Nasal cavity respiratory epithelium epithelial cell of viscerocranial mucosa (primary cell): ENCODE measurements at places on chromosomes 5 and 9. TPM values are rescaled to one million over a fixed set of nuclear protein-coding genes. Genes with fewer than 3 reads are reported as not detected.

Gene FOXI1
- total RNA-seq: not detected in 2 replicates

Gene PRRX2
- under 0.01 and 0.14 TPM in 2 replicates for total RNA-seq

Gene CCL27
- total RNA-seq: 0.21 and 0.34 TPM in 2 replicates

Gene ISL1
- total RNA-seq: 1.6 and 3.8 TPM in 2 replicates

Gene BRINP1
- 0.34 and 14.4 TPM in 2 replicates for total RNA-seq

Gene PCDHB14
- 0.34 and 1.7 TPM in 2 replicates for total RNA-seq

Gene KIF12
- total RNA-seq: under 0.01 and 0.78 TPM in 2 replicates

Gene C5orf52
- total RNA-seq: not detected in 2 replicates

Gene SOX30
- under 0.01 TPM in 1 of 2 replicates, not detected in the other for total RNA-seq

Gene IL5
- not detected in 2 replicates for total RNA-seq

Gene ZDHHC11B
- total RNA-seq: under 0.01 and 0.14 TPM in 2 replicates

Gene CYSRT1
- 1.6 and 3.8 TPM in 2 replicates for total RNA-seq

Gene MSX2
- total RNA-seq: 0.21 and 1.7 TPM in 2 replicates

Gene DMRTA1
- total RNA-seq: 5.5 and 6.5 TPM in 2 replicates

Gene PHF24
- 0.14 and 0.68 TPM in 2 replicates for total RNA-seq

Gene NMUR2
- total RNA-seq: not detected in 2 replicates

Gene SEC24A
- total RNA-seq: 17.4 and 27.1 TPM in 2 replicates

Gene MED7
- 9.6 and 9.7 TPM in 2 replicates for total RNA-seq

Gene NIPAL4
- 15.0 and 39.0 TPM in 2 replicates for total RNA-seq

Gene TNFSF15
- 0.34 and 2.8 TPM in 2 replicates for total RNA-seq

Gene ECSCR
- not detected in 2 replicates for total RNA-seq

Gene CCDC192
- total RNA-seq: not detected in 2 replicates

Gene PFN3
- total RNA-seq: not detected in 2 replicates

Gene DAB2IP
- 10.3 and 41.1 TPM in 2 replicates for total RNA-seq

Gene SPATA24
- 4.1 and 4.4 TPM in 2 replicates for total RNA-seq

Gene C9orf152
- total RNA-seq: under 0.01 and 0.07 TPM in 2 replicates

Gene ACOT12
- total RNA-seq: 0.07 TPM in 1 of 2 replicates, not detected in the other

Gene ADGRD2
- total RNA-seq: 0.07 and 0.34 TPM in 2 replicates

Gene FBXL17
- total RNA-seq: 10.9 and 20.6 TPM in 2 replicates

Gene PPIC
- total RNA-seq: 40.7 and 70.0 TPM in 2 replicates

Gene TAF11L5
- total RNA-seq: not detected in 2 replicates

Gene CHSY3
- total RNA-seq: under 0.01 and 0.21 TPM in 2 replicates

Gene LCN2
- total RNA-seq: 49.6 and 128 TPM in 2 replicates

Gene GABBR2
- under 0.01 TPM in 2 replicates for total RNA-seq

Gene PSMD5
- 25.1 and 29.0 TPM in 2 replicates for total RNA-seq

Gene TYRP1
- not detected in 2 replicates for total RNA-seq

Gene PCDHGA7
- under 0.01 and 1.8 TPM in 2 replicates for total RNA-seq

Gene FOXD4L4
- 0.34 and 0.43 TPM in 2 replicates for total RNA-seq

Gene NUTM2F
- total RNA-seq: not detected in 2 replicates

Gene PLAC8L1
- total RNA-seq: 0.14 TPM in 1 of 2 replicates, not detected in the other

Gene CDX1
- not detected in 2 replicates for total RNA-seq

Gene TSLP
- 1.2 and 1.4 TPM in 2 replicates for total RNA-seq

Gene LCP2
- total RNA-seq: not detected in 2 replicates

Gene GLIPR2
- total RNA-seq: 1.6 and 2.4 TPM in 2 replicates

Gene HTR1A
- not detected in 2 replicates for total RNA-seq

Gene SLC2A6
- total RNA-seq: 3.8 and 6.2 TPM in 2 replicates

Gene FREM1
- total RNA-seq: under 0.01 and 0.14 TPM in 2 replicates

Gene FBP2
- total RNA-seq: not detected in 2 replicates

Gene PDZD2
- 8.5 and 11.5 TPM in 2 replicates for total RNA-seq

Gene CBY3
- 0.34 TPM in 1 of 2 replicates, not detected in the other for total RNA-seq

Gene CDH12
- not detected in 2 replicates for total RNA-seq

Gene ACSL6
- under 0.01 and 0.14 TPM in 2 replicates for total RNA-seq

Gene CFAP90
- total RNA-seq: not detected in 2 replicates

Gene INSL6
- total RNA-seq: not detected in 2 replicates

Gene GHR
- total RNA-seq: 2.1 and 4.6 TPM in 2 replicates
